CD8-positive, alpha-beta memory T cell (primary cell): ENCODE measurements at places on chromosomes 5 and 9.

DNA sequence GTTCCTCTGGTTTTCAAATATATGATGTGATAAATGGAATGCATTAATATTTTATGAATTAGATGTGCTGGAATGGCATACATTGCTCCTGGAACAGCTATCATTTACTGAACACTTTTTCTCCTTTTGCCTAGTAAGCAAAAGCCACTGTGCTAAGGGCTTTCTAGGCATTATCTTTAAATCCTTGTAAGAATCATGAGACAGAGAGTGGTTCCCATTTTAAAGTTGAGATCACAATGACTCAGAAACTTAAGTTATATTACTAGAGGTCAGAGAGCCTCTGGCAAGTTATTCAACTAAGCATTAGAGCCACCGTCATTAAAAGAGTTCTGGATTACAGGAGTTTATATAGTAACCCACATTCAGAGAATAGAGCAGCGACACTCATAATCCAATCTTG is 26.7 kb upstream of the FSD1L start:
- DNase-seq = no peak

DNA sequence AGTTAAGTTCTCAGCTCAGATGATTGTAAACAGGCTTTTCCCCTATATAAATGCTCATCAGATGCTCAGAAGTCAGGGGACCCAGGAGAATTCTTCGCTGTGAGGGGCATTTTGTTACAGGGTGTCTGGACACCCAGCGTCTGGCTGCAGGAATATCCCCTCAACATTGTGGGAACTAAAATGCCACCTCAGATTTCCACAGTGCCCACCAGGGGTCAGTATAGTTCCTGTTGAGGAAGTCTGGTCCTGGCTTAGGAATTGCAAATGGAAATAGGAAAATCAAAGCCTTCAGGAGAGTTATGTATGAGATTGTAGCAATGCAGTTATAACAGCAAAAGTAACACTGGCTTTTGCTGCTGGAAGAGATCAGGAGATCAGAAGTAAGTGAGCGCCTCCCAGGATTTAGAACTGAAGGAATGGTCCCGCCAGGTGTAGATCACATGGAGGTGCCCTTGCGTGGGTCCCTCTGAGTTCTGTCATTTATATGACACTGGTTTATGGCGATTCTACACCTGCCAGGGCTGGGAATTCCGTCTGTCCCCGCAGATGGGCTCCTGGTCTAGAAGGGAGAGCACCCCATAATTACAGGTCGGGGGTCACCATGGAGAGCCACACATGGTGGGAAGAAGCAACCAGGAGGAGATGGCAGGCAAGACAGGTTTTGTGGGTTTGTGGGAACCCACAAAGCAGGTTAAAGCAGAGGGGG is 47.1 kb upstream of the CTSL start:
- DNase-seq = no peak

- no peak for DNase-seq
These were observed 15.7 kb downstream of the SAP30L start for GRCh38 chr5:154461531-154461930.

DNA sequence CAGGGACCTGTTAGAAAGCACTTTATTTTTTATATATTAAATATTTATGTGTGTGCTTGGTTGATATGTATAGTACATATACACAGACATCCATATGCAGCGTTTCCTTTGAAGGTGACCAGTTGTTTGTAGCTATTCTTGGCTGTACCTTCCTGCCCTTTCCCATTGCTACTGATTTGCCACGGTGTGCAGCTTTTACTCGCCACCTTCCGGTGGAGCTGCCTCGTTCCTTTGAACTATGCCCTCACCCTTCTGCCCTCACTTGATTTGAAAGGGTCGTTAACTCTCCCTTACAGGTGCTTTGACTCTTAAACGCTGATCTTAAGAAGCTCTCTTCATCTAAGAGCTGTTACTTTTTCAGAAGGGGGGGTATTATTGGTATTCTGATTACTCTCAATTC is 20.5 kb downstream of the RGMB start:
- DNase-seq = no peak

- DNase-seq = no peak
These were observed 136.6 kb downstream of the GABBR2 start for GRCh38 chr9:98572054-98572627.

DNA sequence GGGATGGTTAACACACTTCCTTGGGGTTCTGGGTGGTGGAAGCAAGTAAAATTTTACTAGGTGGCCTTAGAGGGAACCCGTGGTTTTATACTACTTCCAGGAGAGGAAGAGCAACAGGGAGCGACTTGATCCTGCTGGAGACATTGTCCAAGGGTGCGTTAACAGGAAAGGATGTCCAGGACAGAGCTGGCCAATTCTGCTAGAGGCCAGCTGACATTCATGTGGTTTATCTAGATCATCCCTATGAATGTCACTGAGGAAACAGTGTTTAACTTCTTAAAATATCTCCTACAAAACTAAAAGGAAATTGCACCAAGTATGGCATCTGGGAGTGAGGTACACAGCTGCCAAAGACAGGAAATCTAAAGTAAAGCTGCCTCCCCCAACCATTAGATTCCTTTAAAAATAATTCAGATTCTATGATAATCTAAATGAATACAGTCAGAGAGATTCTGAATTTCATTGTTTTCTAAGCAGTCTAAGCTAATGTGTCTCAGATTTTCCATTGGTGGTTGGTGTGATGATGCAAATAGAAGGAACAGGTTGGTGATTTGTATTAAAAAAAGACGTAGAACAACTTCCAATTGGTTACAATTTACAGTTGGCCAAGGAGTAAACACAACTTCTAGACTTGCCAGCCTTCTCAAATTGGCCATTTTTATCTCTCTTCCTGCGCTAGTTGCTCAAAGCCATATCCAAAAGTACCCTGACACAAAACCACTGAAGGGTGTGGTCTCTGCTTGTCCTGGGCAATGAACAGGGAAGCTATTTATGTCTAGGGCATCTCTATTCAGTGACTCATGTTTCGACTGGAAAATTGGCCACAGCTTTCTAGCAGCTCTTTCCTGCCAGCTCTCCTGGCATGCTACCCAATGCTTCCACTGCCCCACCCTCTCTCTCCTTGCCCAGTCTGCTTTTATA is 574.7 kb upstream of the MEF2C start:
- no peak for DNase-seq

- DNase-seq = no peak
These were observed 365.1 kb downstream of the ENC1 start for GRCh38 chr5:74275171-74275992.

- DNase-seq = no peak
These were observed 70.9 kb downstream of the TEX10 start for GRCh38 chr9:100281676-100282387.

GRCh38 chr9:136944212-136944518 is 373 bp downstream of the FBXW5 start:
- no peak for DNase-seq

DNA sequence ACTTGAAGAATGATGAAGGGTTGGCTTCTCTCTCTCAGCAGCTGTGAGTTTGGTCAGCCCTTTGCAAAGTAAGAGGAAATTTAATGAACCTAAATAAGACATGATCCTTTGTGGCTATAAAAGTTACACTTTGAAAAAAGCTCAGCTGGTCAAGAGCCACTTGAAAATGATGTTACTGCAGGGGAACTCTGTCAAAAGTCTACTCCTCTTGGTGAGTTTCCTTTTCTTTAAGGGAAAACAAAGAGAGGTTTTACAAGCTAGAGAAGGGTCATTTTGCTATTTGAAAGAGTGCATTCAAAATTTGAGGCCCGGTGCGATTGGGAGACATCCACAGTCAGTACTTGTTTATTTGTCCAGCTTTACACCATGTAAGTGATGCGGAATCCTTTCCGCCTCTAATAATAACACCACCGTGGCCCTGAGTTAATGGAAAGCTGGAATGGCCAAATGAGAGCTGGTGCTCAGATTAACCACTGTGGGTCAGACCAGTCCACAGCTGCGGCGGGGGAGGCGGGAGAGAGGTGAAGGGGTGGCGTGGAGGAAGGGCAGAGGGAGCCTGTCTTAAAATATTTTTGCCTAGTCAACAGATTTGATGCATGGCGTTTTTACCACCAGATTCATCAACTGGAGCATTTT is 404.0 kb downstream of the TLE4 start:
- no peak for DNase-seq

- no peak for DNase-seq
These were observed 4.6 kb downstream of the BASP1 start for GRCh38 chr5:17221843-17222636.

DNA sequence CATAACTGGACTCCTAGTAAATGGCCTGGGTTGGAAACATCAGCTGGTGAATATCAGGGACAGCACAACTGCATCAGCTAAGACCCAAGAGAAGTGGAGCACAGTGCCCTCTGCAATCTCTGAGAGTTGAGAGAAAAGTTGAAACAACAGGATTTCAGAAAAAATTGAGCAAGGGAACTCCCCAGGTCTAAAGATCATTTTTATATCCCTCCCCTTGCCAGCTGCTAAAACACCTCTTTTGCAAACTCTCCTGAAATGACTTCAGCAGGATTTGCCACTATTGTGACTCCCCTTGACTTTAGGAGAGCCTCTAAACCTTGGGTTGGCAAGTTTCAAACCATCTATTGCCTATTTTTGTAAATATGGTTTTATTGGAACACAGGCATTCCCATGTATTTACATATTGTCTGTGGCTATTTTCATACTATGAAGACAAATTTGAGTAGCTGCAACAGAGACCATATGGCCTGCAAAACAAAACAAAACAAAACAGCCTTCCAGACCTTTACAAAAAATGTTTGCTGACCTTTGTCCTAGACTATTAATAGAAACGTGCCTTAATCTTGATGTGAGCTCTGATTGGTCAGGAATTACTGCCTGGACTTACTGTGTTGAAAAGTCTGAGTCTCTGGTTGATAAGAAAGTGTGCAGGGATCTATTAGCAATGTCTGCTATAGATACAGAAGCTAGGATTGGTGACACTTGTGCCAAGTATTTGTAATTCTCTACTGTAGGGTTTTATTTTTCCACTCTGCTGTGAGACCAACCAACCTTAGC is 37.7 kb upstream of the PLPPR1 start:
- DNase-seq = no peak

- peak; percentile 11 for DNase-seq
These were observed 162.8 kb downstream of the MAN2A1 start for GRCh38 chr5:109852371-109853155.

DNA sequence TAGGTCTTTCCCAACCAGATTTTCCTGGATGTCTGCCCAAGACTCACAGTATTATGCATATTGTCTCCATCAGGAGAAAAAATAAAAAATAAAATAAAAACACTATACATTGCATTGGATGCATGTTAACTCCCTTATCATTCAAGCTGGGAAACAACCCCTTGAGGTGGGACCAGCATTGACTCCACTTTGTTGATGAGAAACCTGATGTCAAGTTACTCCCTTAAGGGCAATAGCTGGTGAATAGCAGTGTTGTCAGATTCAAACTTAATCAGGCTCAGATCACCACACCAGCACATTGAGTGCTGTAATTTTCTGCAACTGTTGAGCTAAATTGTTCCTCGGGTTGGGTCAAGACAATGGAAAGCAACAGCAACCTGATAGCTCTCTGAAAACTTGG is 264.0 kb upstream of the TRIM32 start:
- DNase-seq = no peak

DNA sequence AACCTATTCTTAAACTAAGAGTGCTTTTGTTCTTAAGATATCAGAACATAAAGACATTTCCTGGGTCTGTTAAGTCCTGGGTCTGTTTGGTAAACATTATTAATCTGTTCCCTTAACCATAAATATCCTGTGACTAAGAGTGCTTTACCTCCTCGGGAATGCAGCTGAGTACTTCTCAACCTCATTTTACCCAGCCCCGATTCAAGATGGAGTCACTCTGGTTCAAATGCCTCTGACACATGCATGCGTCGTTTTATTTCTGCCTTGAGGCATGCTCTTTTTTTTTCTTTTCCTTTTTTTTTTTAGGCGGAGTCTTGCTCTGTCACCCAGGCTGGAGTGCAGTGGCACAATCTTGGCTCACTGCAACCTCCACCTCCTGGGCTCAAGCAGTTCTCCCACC is 39.8 kb upstream of the FBXL17 start:
- no peak for DNase-seq

DNA sequence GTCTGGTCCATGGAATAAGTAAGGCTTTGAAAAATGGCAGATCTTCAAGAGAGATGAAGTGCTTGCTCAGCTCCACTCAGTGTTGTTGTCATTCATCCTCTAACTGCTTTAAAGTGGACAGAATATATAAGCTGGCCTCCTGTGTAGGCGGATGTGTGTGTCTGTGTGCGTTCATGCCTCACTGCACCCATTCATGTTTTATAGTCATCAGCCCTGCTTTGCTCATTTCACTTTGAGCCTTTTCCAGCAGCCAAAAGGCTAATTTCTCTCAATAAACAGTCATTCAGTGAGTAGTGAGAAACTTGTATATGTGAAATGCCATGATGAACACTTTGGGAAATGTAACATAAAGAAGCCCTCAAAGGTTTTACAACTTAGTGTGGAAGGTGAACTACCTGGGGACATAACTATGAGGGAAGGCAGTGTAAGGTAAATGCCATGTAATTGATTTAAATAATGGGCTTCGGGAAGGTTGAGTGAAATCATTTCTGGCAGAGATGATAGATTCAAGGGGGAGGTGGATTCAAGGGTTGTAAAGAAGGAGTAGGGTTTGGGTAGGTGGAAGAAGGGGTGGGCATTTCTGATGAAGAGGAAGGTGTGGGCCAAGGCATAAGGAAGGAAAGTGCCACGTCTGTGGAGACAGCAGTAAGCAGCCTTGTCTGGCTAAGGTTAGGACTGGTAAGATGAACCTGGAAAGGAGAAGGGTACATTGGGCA is 15.7 kb downstream of the TTC23L start:
- no peak for DNase-seq

DNA sequence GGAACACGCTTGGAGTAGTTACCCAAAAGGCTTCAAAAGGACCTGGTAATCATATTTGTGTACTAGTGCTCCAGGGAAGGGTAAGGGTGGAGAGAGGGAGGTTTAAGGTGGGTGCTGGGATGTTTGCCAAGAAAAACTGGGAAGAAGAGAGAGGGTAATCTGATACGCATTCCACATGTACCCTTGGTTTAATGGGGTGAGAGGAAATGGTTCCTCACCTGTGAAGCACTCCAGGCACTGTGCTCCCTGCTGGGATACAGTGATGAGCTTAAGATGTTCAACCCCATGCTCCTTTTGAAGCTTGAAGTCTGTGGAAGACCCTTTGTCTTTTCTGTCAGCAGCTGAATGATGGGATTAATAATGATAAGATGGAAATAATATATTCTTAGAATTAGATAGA is 98.4 kb downstream of the COX7C start:
- DNase-seq = no peak

DNA sequence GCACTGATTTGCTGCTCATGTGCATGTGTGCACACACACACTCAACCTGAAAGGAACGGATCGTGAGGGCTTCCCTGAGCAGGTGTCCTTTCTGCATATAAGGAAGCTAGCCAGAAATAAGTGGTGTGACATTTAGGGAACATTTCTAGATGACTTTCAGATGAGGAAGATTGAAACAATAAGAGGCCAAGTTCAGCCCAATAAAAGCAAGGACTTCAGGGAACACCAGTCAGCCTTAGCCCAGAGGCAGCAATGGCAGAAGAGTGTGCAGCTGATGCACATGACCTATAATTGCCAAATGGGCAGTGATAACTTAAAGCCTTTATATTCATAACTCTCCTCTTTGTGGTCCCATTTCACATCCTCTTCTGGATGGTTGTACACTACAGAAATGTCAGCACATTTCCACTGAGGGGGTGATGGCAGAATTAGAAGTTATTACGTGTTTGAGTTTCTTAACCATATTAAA is 255.5 kb downstream of the TRIM32 start:
- DNase-seq = no peak
